Stimulated activated CD4-positive, alpha-beta T cell treated with anti-CD3 and anti-CD28 coated beads, TNF-alpha, amount 100 ng/mL, for 24 hours (primary cell): ENCODE measurements at places on chromosomes 1 and 21.

DNA sequence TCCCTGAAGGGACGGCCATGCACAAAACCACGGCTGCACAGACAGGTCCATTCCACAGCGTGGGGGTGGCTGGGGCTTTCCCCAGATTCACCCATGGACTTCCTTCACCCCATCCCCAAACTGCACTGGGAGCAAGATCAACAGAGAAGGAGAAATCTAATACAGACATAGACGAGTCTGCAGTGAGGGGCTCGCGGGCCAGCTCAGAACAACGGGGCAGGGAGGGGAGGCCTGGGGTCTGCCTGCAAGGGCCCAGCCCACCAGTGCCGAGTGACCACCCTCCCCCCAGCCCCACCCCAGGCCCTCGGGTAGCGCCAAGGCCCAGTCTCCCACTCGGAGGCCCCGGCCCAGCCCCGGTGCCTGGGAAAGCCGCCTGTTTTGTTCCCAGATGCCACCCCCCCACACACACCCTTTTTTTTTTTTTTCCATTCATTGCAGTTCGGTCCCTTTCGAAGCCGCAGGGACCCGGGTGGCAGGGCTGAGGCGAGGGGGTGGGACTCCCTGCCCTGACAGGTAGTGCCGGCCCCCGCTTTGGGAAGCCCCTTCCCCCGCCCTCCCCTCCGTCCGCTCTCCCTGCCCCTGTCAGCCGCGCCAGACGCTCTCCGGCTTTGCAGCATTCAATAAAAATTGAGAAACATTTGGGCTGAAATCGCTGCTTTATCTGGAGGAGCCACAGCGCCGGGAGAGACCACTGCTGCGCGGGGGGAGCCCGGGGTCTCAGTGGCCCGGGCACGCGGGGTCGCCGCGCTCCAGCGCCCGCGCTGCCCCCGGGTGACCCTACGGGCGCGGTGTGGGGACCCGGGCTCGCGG, 543 bp upstream of the EPHB2 start:
- peak; percentile 31 for DNase-seq

- no peak for DNase-seq
Observed at GRCh38 chr1:73953586-73953985, 244.4 kb downstream of the LRRIQ3 start.

- DNase-seq = no peak
Observed at GRCh38 chr1:99559166-99559565, 86.7 kb upstream of the PALMD start.

DNA sequence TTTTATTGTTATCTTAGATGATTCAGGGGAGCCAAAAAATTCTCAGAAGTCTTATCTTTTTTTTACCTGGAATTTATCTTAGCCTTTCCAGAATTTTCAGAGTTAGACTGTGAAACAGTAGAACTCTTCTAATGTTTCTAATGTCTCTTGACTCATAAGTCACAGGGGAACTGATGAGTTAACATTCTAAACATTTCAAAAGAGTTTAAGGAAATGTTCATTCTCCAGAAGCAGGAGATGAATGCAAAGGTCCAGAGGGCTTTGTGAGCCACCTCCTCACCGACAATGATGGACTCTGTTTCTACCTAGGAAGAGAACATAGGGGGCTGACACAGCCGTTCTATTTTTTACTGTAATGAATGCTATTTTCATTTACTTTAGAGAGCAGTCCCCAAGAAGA, 157.5 kb downstream of the BRINP2 start:
- no peak for DNase-seq

GRCh38 chr1:111565079-111565478, 54.5 kb upstream of the RAP1A start:
- DNase-seq = no peak

DNA sequence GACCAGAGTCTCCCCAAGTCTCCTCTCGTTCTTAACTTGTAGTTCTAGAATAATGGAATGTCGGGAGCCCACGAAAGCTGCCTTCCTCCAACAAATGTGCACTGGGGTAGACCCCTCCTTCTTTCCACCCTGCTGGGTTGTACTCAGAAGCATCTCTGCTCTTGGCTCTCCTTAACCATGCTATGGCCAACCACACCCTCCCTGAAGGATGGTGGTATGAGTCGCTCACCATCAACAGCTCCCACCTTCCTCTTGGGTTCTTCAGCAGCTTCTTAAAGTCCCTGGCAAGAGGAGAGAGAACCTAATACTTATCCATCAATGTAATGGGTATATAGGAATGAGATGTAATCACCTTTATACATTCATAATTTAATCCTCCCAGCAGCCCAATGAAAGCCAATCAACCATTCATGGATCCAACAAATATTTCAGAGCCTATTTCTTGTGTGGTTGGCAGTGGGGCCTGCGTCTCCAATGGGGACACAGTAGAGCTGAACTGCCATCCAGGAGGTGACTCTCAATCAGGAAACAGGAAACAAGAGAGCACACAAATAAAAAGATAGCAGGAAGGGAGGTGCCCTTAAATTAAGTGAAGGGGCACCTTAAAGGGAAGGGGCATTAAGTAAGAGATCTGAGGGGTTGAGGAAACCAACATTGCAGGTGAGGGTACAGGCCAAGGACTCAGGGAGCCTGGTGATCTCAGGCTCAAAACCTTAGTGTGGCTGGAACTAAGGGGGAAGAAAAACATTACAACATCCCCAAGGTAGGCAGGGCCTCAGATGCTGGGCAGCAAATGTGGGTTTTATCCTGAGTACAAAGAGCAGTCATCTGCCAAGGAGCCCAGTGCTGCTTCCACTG, 64.4 kb upstream of the ETS2 start:
- no peak for DNase-seq

- DNase-seq = no peak
Observed at GRCh38 chr1:236144446-236145150, 2.3 kb downstream of the GPR137B start.

- no peak for DNase-seq
Observed at GRCh38 chr1:231808990-231809389, 182.4 kb downstream of the DISC1 start.

DNA sequence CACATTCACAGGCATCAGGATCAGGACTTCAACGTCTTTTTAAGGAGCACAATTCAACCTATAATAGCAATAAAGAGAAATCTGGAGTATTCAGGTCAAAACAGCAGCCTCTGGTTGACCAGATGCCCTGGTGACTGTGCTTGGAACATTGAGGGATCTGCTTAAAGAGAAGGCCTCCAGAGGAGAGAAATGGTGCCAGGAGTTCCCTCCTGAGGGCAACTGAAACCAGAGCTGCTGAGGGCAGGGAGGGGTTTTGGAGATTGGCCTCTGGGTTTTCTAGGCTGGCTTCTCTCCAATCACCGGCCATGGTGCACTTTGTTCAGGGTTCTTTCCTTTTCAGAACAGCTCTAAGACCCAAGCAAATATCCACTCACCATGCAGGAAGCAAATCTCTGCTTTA, 190.7 kb upstream of the KIAA0040 start:
- no peak for DNase-seq

GRCh38 chr1:154212083-154212482, 6.0 kb upstream of the CFAP141 start:
- DNase-seq = no peak

DNA sequence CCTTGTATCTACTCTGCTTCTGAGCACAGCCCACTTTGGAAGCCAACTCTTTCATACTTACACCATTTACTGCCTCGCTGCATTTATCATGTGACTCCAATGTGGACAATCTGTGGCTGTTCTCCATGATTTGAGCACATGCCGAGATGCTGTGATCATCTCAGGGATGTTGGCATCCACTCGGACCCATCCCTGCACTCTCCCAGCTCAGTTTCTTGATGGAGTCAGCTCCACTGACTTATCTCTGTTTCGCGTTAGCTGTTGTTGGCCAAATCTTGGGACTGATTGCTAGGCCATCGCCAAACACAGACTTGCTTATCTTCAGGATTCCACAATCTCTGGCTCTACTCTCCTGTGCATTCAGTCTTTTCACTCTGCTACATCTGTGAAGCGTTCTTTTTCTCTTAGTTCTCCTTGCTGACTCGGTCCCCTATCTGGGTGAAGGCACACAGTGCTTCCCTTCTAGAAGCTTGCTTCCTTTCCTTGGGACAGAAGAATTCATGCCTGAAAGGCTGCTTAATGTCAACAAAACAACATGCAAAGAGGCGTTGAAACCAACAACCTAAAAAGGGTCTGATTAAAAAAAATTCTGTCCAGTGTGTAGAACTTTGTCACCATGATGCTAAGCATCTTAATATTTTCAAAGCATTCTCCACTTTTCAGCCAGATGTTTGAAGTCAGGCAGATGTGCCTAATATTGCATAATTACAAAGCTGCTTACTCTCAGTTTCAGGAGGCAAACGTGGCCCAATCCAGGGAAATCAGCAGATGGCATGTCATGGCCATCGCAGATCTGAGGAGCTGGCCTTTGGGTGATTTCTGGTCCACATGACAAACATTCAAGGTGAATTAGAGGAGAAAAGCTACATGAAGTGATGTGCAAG, 120.7 kb downstream of the NGF start:
- DNase-seq = no peak

- no peak for DNase-seq
Observed at GRCh38 chr1:170010443-170010842, 64.1 kb downstream of the KIFAP3 start.

GRCh38 chr1:213776969-213777368, 210.8 kb upstream of the PROX1 start:
- DNase-seq = no peak

GRCh38 chr1:67457247-67457646, 27.0 kb upstream of the SERBP1 start:
- DNase-seq = no peak

DNA sequence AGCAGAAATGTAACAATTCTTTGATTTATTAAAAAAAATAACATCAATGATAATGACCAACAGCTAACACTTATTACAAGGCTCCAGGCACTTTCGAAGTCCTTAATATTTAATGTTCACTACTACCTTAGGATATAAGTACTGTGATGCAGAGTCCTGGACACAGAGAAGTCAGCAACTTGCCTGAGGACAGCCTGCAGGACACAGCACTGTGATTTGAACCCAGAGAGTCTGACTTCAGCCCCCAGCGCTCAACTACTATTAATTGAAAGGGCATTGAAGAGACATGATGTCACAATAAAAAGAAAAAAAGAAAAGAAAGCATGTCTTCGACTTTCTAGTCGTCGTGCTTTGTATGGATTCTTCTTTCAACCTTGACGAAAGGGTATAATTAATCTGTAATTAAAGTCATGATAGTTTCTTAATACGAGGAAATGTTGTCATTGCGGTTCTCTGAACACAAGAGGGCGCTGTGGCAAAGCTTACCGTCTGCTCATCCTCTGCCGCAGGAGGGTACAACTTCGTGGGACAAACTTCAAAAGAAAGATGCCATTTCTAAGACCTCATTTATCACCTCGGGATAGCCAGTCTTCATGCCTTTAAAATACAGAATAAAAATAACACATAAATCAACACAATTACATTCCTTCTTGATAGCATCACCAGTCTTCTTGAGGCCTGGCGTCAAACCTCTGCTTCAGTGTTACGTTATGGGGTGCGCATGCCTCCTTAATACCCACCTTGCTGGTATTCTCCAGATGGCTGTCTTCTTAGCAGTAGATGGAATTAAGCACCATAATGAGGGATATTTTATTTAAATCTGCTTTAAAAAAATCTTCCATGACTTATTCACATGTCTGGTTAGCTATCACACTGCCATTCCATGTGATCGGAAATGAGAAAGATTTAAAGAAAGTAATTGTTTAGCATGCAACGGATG, 240.1 kb downstream of the DISC1 start:
- peak; percentile 45 for DNase-seq

- peak; percentile 17 for DNase-seq
Observed at GRCh38 chr1:209652873-209653401, 712 bp upstream of the LAMB3 start.

DNA sequence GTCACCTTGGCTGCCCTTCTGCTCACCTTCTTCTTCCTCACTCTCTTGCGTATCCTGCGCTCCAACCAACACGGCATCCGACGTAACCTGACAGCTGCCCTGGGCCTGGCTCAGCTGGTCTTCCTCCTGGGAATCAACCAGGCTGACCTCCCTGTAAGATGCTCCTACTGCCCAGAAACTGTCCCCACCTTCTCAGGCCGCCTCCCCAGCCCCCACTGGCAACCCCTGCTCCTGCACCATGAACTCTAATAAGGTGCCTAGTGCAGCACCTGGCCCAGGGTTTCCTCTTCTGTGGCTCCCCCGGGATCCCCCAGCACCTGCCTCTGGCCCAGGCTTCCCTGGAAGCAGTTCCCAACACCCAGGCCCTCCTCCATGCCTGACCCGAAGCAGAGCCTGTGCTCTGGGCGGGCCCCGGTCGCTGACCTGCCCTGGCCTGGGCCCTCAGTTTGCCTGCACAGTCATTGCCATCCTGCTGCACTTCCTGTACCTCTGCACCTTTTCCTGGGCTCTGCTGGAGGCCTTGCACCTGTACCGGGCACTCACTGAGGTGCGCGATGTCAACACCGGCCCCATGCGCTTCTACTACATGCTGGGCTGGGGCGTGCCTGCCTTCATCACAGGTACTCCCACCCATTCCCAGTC, 12.8 kb downstream of the PSRC1 start:
- DNase-seq = no peak

- DNase-seq = no peak
Observed at GRCh38 chr1:27538793-27539192, 48.8 kb upstream of the WASF2 start.

GRCh38 chr1:231702804-231703203, 76.2 kb downstream of the DISC1 start:
- DNase-seq = no peak

DNA sequence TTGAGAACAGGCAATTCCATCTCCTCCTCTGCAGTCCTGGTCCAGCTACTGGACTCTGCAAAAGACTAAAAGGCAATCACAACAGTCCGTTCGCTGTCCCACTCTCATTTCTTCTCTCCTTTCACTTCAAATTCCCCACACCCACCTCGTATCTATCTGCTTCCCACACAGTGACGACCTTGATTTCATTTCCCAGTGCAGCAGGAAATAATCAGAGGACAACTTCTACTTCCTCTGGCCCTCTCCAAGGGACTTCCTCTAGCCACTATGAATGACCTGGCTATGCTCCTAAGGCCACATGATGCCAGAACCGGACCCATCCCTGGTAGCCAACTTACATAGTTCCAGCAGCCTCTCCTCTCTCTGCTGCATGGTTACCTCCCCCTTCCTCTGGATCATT, 8.0 kb downstream of the NOL9 start:
- DNase-seq = no peak

DNA sequence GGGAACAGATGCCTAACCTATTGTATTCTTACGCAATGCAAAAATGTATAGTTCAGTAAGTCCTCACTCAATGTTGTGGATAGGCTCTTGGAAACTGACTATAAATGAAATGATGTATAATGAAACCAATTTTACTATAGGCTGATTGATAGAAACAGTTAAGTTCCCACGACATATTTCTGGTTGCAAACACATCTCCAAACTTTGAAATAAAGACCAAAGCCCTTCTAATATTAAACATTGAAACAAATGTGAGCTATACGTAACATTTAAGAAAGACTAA, 29.1 kb downstream of the MAP3K21 start:
- DNase-seq = no peak

GRCh38 chr1:99606306-99606705, 39.6 kb upstream of the PALMD start:
- DNase-seq = no peak

GRCh38 chr21:27421654-27422053, 454.8 kb upstream of the ADAMTS5 start:
- no peak for DNase-seq

- no peak for DNase-seq
Observed at GRCh38 chr1:184803180-184803492, 48.5 kb upstream of the EDEM3 start.

- peak; percentile 31 for DNase-seq
Observed at GRCh38 chr21:43866659-43867331, 1.8 kb downstream of the AGPAT3 start.
